ENCODE measurements at places on chromosomes 16 and 17.

DNA sequence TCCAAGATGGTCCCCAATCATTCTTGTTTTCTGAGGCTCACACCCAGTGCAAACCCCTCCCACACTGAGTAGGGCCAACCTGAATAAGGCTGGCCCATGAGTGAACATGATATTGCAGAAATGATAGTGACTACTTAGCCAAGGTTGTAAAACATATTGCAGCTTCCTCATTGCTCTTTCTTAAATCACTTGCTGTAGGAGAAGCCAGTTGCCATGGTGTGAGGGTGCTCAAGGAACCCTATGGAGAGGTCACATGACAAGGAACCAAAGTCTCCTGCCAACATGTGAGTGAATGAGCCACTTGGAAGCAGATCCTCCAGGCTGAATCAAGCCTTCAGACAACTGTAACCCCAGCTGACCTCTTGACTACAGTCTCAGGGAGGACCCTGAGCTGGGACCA, 191.4 kb downstream of the RGS9 start:
- no peak for DNase-seq

- DNase-seq: no peak
These were observed 38.2 kb downstream of the PLCG2 start for GRCh38 chr16:81817296-81817695.

DNA sequence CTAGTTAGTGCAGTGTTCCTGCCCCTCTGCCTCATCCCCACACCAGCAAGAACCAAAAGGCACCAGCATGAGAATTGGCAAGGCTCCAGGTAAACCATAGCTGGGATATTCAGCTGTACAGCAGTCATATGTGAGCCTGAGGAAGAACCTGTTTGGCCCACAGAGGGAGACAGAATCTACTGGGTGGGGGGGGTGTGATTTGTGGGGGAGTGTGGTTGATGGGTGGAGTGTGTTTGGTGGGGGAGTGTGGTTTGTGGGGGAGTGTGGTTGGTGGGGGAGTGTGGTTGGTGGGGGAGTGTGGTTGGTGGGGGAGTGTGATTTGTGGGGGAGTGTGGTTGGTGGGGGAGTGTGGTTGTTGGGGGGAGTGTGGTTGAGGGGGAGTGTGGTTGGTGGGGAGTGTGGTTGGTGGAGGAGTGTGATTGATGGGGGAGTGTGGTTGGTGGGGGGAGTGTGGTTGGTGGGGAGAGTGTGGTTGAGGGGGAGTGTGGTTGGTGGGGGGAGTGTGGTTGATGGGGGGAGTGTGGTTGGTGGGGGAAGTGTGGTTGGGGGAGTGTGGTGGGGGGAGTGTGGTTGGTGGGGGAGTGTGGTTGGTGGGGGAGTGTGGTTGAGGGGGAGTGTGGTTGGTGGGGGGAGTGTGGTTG, 19.5 kb downstream of the MINK1 start:
- no peak for DNase-seq

DNA sequence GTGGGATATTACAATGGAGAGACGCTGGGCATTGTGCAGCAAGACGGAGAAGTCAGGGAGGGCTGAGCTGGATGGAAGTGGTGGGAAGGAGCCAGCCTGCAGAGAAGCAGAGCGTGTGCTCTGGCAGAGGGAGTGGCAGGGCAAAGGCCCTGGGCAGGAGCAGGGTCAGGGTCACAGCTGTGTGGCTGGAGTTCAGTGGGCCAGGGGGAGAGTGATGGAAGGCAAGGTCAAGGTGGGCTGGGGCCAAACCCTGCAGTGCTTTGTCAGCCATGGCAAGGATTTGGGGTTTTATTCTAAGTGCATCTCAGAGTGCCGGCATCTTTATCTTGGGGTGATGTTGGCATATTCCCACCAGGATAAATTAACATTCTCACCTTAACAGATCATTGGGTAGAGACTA, 31.9 kb upstream of the C16orf78 start:
- no peak for DNase-seq

DNA sequence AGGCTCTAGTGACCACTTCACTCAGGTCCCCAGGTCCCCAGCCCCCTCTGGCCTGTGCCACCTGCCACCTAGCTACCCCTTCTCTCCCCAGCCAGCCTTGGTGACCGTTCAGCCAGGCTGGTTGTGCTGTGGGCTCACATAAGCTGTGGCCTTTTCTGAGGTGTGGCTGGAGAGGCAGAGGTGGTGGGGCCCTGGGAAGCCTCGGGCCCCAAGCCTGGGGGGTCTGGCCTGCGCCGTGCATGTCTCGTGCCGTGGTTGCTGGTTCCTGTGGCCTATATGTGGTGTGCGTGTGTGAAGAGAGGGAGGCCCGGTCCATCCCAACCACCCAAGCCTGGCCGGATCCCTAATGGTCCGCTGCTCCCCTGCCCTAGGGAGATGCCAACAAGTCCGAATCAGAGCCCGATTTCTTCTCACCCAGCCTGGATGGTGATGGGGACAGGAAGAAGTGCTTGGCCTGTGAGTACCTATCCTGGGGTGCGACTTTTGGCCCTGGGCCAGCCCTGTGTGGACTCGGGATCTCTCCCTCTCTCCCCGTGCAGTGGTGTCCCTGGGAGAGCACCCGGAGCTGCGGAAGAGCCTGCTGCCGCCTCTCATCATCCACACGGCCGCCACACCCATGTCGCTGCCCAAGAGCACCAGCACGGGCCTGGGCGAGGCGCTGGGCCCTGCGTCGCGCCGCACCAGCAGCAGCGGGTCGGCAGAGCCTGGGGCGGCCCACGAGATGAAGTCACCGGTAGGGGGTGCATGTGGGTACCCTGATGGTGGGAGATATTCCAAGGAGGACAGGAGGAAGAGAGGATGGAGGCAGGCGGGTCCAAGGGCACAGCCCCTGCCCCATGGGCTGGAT, 35.9 kb downstream of the CACNA1G start:
- no peak for DNase-seq

GRCh38 chr17:73474370-73474988, 162.7 kb upstream of the CDC42EP4 start:
- peak; percentile 97 for DNase-seq

DNA sequence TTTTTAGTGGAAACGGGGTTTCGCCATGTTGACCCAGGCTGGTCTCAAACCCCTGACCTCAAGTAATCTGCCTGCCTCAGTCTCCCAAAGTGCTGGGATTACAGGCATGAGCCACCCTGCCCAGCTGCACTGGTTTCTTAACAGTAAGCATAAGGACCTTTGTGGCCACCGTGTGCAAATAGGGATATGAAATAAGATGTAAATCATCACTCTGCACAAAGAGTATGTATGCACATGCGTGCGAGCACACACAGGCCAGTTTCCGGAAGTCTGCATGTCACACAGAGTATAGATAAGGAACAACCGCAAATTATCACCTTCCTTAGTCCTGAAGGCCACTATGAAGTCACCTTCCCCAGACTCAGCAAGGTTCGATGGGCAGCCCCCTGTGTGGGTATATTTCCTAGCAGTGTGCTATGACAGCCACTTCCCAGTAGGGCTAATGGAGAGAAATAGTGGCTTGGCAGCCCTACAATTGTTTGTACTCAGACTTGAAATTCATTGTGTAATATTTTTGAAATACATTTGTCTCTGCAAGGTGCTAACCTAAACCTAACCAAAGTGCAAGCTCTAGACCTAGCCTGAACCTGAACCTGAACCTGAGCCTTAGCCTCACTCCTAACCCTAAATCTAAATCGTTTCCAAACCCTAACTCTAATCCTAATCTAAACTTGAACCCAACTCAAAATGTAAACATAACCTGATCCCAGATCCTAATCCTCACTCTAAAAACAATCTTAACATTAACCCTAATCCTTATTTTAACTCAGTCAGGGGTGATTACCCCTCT, 48.4 kb upstream of the SKAP1 start:
- DNase-seq: no peak

DNA sequence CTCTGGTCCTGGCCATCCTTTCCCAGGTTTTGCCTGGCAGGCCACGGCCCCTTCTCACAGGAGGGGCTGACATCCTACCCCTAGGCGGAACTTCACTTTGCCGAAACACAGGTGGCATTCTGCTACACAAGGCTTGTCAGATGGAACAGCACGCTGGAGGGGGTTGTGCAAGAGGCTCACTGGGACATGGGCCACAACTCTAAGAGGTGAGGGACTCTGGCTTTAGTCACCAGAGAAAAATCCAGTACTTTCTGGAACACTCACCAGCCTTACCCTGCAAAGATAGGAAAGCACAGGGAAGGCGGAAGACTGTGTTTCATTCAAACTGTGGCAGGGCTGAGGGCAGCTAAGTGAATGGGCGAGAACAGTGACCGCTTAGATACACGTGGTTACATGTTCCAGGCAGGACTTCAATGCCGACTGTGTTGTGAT, 18.3 kb downstream of the CDC42EP4 start:
- no peak for DNase-seq

DNA sequence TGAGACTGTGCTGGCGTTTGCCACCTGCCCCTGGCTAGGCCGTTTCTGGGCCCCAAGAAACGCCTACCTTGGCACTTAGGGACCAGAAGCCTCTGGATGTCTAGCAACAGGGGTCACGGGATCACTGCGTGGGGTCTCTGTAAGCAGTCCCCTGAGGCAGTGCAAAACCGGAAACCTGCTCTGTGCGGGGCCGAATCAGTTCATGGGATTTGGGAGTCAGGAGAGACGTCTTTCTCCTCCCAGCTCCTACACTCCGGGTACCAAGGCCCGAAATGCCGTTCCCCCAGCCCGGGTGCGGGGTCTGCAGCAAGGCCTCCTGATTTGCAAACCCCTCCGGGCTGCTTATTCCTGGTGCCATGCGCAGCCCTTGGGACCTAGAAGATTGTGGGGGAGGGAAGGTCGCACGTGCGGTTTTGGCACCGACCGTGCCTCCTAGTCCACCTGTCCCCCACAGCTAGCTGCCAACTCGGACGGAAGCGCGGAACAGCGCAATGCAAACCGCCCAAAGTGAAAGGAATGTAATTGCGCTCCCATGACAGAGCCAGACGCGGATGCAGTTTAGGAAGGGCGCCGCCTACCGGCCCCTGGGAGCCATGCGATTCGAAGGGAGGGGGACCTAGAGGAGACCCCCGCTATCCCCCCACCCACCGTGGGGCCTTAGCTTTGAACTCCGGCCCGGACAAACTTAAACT, 6.5 kb downstream of the IRX5 start:
- no peak for DNase-seq

DNA sequence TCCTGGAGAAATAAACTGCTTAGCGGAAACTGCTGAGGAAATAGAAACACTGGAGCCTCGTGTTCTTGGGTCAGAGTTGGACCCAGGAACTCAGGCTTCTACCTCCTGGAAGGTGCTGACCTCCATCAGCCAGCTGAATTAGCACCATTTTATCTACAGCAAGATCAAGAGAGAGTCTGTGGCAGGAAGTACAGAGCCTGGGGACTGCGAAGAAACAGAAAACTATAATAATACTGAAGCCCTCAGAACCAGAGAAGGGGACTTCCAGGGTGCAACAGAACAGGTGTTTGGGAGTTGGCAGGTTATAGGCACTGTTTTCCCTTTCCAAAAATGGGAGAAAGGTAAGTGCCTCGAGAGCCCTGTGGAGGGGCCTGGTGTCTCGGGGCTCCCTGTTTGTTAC, 379.7 kb downstream of the CA10 start:
- DNase-seq: no peak

- peak; percentile 29 for DNase-seq
These were observed 946 bp downstream of the OSGIN1 start for GRCh38 chr16:83953796-83954576.

DNA sequence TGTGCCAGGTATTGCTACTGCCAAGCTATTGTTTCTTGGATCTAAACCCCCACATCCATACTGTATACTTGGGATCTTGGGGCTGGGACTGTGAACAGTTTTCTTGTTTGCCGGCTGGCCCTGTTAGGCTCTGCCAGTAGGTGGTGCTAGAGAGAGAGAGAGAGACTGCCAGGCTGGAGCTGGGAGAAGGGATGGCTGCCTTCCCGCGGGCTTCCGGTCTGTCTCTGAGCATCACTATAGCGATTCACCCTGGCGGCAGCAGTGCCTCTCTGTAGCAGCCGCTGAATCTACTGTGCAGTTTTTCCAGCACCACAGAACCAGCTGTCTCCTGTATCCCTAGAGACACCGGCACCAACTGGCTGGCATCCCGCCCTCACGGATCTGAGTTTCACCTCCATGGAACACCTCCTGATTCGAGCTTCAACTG, 201.2 kb downstream of the UTP18 start:
- DNase-seq: peak; percentile 44

DNA sequence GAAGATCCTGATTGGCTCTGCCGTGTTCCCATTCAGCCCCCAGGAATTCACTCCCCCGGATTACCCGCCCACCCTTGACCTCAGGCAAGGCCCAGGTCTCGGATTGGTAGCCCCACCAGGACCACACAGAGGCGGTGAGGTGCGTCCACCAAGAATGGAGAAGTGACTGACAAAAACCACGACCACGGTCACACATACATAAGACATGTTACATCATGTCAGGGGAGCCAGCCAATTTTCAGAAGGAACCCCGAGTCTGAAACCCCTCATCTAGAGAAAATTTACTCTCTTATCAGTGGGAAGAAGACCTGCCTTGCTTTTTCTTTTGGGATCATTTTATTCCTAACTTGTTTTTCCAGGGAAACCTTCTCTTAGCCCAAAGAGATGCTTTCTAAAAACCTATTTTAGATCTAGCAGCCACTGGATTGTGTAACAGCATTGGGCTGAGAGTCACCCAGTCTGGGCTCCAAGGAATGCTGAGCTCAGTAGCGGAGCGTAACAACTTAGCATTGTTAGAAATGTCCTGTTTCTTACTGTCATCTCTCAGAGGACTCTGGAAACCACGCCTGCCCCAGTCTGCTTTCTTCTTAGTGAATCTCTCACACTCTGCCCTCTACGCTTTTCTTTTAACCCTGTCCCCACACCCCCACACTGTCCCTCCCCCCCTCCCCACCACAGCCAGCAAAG, 164.1 kb downstream of the CMIP start:
- DNase-seq: no peak

- DNase-seq: no peak
These were observed 299.1 kb upstream of the FOXF1 start for GRCh38 chr16:86211265-86211664.
